ENCODE measurements at places on chromosomes 1 and 21.

DNA sequence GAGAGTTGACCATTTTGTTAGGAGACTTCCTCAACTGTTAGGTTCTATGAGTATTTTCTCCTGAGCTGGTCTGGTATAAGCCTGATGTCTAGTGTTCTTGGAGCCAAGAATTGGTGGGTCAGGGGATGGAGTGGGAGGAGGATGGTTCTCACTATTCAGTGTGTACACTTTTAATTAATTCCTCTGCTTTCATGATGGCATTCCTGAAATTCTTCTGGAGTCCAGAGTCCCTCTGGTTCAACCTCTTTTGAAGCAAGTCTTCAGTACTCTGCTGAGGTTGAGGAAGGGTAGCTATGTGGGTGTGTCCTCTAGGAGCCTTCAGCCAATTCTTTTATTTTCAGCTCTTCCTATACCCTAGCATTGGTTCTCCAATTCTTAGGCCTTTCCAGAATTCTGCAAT lies 149.1 kb downstream of the DNM3 start:
- DNase-seq, result no peak

DNA sequence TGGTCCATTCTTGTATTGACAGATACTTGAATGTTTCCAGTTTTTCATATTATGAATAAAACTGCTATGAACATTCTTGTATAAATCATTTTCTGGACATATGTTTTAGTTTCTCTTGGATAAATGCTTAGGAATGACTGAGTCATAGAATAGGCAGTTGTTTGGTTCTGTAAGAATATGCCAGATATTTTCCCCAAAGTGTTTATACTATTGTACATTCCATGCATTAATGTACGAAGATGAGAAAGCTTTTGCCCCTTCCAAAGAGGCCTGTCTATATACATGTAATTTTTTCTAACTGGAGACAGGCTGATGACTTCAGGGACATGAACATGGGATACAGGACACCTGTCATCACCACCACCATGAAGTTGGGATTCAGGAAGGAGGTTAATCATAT lies 11.3 kb downstream of the NBPF3 start:
- no peak for DNase-seq

DNA sequence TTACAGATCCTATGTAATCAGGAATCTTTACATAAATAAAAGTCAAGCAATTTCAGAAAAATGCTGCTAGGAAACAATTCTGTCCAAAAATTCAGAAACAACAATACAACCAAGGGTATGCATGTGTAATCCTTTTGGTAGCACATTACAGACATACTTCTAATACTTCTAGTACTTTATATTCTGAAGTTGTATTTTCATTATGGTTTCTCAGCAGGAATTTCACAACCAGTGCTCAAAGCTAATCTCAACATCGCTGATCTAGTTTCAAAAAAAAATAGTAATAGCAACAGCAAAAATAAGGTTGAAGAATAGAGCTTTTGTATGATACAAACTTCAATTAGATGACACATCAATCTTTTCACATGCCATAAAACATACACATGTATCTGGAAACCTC lies 545.2 kb downstream of the LTN1 start:
- no peak for DNase-seq

DNA sequence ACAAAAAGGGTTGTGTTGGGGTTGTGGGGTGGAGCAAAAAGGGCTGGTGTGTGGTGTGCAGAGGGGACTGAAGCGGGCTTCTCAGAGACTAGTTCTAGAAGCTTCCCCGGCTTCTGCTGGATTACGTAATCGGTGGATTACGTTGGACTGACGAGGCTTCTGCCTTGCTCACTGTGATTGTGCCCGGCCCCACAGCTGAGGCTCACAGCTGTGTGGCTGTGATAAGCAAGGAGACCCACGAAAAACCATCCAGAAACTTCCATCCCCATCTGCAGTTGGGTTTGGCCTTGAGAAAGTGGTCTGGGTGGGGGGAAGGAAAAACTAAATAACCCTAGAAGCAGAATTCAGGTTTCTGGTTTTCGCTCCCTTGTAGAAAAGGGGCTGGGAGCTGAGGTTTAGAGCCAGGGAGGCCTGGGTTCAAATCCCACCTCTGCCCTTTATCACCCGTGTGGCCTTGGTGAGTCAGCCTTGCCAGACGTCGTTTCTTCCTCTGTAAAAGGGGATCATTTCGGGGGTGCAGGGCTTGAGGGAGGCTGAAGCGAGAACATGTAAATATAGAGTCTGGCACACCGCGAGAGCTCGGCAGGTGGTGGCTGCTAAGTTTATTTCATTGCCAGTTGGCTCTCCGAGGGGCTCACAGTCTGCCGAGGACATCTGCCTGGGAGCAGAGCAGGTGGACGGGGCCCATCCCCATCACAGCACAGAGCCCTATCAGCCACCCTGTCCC lies 30.4 kb upstream of the DISP3 start:
- DNase-seq, result no peak

DNA sequence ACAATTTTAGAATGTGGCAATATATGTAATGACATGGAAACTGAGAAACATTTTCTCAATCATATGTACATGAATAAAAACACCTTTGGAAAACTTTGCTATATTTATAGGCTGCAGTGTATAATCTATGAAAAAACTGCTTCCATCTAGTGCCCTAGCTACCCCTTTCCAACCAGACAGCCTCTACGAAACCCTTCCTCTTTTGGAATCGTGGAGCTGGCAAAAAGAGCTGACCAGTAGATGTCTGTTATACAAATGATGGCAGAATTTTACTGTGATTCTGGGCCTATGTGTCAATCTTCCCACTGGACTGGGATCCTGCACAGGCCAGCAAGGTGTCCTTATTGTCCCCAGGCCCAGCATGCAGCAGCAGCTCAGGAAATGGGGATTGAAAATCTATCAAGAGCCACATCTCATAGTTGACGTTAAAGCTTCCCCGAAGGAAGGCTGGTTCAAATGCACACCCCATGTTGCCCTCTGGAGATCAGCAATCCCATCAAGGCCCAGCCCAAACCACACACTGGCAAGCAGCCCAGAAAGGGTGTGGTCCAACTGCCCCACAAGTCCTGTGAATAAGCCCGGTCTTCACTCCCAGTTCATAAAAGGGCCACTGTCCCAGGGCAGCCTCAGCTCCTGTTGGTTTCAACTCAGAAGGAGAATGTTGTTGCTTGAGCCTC lies 8.8 kb upstream of the FAM20B start:
- no peak for DNase-seq

- DNase-seq, result no peak
Observed at GRCh38 chr1:101905283-101905835, 91.4 kb downstream of the OLFM3 start.

- no peak for DNase-seq
Observed at GRCh38 chr1:66623812-66624211, 89.9 kb downstream of the SGIP1 start.

- DNase-seq, result no peak
Observed at GRCh38 chr21:40685141-40685540, 161.8 kb downstream of the DSCAM start.

GRCh38 chr1:117925981-117926380 lies 3.4 kb downstream of the GDAP2 start:
- no peak for DNase-seq

DNA sequence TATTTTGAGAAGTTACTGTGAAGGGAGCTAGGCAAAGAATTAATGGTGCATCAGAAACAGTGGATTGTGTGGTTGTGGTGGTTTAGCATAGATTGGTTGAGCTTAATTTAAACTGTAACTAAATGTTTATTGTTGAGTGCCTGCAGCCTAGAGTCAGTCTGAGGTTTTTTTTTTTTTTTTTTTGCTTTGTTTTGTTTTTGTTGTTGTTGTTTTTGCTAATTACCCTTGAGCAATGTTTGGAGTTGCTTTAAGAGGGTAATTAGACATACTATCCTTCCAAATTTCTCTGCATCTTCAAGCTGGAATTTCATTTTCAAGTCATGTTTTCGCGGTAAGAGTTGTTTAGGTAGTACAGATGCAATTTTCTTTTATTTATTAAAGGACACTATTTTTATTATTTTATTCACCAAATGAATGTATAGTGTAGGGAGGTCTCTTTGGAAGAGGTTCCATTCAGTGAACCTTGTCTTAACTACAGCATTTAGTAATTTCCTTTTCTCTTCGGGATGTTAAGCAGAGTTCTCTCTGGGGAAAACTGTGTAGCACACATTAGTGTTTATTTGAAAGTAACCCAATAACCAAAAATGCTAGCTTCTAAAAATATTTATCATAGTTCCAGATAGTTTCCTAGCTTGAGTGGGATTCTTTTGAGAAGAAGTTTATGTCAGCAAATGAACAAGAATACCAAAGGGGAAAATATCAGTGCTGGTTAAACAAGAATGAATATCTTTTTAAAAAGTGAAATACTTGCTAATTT lies 82.3 kb downstream of the CLIC4 start:
- DNase-seq, result no peak

DNA sequence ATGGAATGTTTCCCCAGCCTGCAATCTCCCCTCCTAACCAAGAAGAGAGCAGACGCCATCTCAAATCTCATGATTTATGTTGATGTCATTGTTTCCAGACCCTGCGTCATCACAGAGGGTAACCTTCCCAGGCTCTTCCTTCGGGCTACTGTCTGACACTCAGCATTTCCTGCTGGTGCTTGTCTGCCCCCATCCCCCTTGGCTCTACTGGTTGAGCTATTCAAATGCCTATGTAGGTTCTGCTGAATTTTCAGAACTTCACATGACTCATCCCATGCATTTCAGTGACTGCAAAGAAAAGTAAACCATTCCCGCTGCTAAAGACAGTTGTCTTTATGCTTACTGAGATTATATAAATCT lies 24.8 kb upstream of the ITPKB start:
- no peak for DNase-seq

- no peak for DNase-seq
Observed at GRCh38 chr1:87106144-87106543, 191.7 kb downstream of the HS2ST1 start.

- DNase-seq, result no peak
Observed at GRCh38 chr1:181189245-181189644, 100.7 kb downstream of the IER5 start.

DNA sequence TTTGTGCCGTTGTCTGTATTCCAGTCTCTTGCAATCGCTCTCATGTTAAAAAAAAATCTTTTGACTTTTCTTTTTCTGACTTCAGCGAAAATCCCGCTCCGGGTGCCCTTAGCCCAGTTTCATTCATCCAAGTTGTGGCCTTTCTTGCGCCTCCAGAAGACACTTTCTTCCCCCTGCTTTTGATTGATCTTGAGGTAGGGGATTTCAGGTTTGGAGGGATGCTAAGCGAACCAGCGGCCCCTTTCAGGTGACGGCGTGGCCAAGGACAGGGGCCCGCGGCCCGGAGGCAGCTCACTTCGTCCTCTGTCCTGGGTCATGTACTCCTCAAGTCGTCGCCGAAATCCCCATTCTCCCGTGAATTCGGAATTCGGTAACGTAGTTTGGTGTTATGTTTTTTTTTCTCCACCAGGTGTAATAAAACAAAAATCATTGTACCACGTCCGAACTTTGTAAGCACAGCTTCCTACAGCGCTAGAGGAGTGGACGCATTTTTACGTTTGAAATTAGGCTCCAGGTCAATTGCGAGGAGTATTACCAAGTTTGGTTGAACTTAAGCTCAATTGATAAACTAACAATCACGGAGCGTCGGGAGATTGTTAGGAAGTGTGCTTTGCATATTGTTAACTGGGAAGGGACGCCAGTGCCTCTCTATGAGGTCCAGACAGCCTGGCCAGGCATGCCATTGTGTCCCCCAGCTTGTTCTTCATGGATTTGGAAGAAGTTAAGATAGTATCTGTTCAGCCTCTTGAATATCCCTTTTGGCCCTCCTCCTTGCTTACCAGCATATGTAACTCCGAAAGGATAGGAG lies 1.1 kb downstream of the MRPS6 start:
- DNase-seq, result no peak

- no peak for DNase-seq
Observed at GRCh38 chr1:6419397-6419803, 319 bp downstream of the HES2 start.

GRCh38 chr21:38170283-38170682 lies 86.5 kb upstream of the KCNJ15 start:
- no peak for DNase-seq

DNA sequence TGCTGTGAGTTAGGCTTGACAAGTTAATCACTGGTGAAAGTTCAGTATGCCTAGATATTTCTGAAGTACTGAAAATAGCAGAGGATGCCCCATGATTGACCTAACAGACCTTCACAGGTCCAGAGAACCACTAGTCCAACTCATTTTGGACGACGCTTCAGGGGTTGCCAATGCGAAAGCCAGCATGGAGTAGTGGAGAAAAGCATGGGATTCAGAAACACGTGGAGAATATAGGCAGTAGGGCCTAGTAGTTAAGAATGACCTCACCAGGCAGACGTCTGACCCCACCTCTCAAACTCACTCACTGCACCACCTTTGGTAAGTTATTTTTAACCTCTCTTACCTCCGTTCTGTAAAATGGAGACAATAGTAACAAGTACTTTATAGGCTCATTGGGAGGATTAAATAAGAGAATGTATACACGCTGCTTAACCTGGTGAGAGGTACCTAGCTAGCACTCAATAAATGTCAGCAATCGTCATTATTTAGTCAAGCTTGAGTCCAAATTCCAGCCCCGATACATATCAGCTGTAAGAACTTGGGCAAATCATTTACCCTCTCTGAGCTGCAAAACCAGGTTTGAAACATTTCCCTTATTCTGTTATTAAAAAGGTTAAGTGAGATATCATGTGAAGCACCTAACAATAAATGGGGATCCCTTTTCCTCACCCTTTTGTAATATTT lies 13.2 kb downstream of the PLPP3 start:
- DNase-seq, result no peak

- no peak for DNase-seq
Observed at GRCh38 chr1:113903501-113904292, 902 bp downstream of the AP4B1 start.

DNA sequence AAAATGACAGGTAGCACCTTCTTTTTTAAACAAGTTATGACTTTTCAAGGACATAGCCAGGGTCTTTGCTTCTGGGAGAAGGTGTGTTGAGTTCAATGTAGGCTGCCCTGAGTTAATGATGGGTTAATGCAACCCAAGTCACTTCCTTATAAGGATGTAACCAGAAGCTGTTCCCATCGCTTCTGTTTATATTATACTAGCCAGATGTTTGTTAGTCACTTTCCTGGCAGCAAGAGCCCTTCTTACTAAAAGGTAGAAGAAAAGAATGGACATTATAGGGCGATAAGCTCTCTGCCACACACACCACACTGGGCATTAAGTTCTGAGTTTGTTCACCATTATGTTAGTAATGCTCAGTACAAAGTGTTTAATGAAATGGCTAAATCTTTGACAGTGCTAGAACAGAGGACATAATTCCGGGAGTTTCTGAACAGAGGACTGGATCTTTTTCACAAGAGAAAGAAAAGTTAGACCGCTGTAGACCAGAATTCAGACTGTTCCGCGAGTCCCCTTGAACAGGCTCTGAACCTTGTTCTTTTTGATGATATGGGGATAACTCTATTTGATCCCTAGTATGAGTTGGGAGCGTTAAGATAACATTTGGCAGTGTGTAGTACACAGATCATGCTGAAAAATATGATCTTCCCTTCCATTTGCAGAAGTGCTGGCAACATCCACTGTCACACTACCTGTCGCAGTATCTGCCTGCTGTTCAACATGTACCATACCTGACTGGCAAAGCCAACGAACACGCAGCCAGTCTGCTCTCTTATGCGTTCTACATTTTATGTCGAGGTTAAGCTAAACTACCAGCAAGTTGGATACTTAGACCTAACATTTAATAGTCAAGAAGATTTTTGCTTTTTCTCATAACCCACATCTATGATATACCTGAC lies 41.0 kb downstream of the DEGS1 start:
- no peak for DNase-seq

GRCh38 chr1:14578156-14578555 lies 20.3 kb upstream of the KAZN start:
- DNase-seq, result no peak

Measured in NK-92 treated with Interleukin-12 subunit alpha and Interleukin-12 subunit beta, amount 100 ng/mL, for 24 hours (cell line).